ENCODE measurements at places on chromosomes 2 and 18.

DNA sequence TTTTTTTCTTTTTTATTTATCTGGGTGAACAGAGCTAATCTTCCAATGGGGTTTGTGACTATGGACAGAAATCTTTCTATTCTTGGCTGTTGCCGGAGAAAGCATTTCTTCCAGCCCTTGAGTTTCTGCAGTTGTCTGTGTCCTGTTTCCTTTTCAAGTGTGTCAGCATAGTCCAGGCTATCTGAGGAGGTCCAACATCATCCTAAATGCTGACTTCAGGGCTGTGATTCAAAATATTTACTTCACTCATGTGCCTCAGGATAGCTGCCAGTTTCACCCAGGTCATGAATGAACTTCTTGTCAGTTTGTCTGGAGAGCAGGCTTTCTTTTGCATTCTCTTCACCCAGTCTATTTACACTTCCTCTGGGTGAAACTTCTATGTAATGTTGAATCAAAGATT lies 27.9 kb downstream of the ITGAV start:
- DNase-seq: no peak

DNA sequence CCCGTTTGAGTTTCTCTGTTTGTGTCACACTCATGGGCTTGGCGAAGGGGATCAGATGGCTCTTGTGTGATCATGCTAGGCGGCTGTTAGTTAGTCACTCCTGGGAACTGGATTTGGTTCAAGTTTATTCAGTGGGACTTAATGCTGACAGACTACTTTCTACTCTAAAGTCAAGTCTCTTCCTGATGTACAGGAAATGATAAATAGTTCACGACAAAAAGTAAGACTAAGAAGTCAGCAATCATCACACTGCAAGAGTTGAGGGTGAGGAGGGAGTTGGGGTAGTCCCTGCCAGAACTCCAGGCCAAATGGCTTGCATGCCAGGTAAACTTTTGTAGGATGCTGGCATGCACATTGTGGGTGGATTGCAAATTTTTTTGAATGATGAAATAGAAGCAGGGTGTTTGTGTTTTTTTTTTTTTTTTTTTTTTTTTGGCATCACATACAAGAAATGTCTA lies 25.1 kb upstream of the CCL20 start:
- DNase-seq: no peak

- no peak for DNase-seq
Measured at GRCh38 chr2:214536625-214537024, 125.8 kb downstream of the VWC2L start.

DNA sequence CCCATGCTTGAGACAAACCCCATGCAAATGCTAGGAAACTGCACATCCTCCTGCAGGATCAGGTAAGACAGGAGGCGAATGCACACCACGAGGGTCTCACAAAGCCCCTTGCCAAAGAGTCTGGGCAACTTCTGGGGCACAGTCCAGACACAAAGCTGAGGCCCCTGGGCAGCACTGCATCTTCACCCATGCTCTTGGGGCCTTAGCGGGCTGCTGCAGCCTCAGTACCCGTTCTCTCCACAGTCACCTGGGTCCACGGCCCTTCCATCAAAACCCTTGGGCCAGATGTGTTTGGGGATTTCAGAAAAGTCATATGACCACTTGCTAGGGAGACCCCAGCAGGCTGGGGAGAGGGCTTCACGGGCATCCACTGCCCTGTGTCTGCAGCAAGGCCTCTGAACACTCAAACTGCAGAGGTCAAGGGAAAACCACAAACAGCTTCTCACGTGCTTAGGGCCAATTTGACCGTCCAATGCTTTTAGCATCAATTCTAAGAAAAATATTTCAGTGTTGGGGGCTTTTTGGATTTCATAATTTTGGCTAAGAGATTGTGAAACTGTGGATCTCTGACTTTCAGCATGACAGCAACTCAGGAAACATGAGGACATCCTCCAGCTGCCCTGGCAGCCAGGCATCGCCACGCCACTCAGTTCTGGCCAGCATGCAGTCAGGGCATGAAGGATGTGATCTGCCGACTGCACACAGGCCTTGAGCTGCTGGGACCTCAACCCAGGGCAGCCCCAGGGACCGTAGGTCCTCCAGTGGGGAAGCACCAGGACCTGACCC lies 20.0 kb downstream of the PASK start:
- no peak for DNase-seq

DNA sequence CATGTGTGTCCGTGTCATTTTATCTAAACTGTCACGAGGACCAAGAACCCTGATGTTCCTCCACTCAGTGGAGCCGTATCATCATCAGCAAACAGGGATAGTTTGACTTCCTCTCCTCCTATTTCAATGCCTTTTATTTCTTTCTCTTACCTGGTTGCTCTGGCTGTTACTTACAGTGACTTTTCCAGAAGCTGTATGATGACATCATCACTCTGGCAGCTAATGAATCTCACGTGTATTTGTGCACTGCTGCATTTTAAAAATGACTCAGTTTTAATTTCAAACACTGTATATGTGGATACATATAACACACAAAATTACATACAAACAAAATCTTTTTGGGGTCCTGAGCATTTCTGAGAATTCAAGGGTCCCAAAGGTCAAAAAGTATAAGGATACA lies 481.4 kb downstream of the CDH2 start:
- no peak for DNase-seq

DNA sequence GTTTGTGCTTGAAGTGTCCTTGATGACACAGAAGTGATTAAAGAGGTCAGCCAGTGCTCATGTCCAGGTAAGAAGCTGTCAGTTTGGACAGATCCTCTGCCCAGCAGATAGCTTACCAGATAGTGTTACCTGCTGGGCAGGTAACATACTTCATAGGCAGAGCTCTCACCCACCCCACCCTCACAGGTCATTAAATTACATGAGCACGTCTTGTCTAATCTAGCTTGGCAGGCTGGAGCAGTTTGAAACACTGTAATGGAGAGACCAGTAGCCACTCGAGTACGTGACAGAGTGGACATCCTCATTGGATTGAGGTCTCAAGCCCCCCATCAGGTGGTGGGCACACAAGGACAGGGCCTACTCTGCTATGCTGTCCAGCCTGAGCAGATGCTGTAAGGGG lies 27.1 kb downstream of the TTC32 start:
- DNase-seq: no peak

DNA sequence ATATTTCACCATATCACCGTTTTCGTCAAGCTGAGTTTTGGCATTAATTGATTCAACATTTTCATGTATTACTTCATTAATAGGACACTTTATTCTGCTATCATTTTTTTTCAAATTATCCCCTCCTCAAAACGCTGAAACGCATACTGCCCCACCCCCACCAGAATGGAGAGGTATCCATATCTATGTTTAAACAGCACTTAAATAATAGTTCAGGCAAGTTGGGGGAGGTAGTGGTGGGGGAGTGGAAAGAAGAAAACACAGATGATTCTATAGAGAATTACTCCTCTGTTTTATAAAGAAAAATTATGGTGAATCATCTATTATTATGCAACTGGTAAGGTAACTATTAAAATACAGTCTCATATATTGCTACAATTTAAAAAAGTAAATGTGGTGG lies 314.4 kb upstream of the ZEB2 start:
- DNase-seq: no peak

- DNase-seq: no peak
Measured at GRCh38 chr2:235218486-235218907, 266.7 kb downstream of the SH3BP4 start.

- DNase-seq: no peak
Measured at GRCh38 chr18:49968644-49969309, 155.4 kb upstream of the ACAA2 start.

DNA sequence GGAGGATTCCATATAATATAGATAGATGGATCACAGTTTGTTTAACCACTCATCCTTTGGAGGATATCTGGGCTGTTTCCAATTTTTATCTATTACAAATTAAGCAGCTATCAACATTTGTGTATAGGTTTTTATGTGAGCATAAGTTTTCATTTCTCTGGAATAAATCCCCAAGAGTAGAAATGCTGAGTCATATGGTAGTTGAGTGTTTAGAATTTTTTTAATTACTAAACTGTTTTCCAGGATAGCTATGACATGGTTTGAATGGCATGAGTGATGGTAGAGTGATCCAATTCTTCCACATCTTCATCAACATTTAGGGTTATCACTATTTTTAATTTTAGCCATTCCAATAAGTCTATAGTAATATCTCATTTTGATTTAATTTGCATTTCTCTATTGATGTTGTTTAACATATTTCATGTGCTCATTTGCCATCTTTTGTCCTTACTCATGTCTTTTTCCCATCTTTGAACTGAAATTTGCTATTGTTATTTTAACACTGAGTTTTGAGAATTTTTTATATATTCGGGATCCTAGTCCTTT lies 31.4 kb downstream of the ABCB11 start:
- no peak for DNase-seq

GRCh38 chr2:26570083-26570430 lies 71.1 kb downstream of the CIB4 start:
- no peak for DNase-seq

- no peak for DNase-seq
Measured at GRCh38 chr18:5391409-5391808, 95.9 kb upstream of the ZBTB14 start.

- DNase-seq: no peak
Measured at GRCh38 chr2:95574506-95574905, 17.3 kb upstream of the TRIM43 start.

GRCh38 chr2:67898595-67898994 lies 164.2 kb downstream of the C1D start:
- DNase-seq: no peak

GRCh38 chr2:38934742-38935141 lies 45.1 kb downstream of the ARHGEF33 start:
- DNase-seq: no peak

Measured in LoVo (cell line).